ENCODE measurements at places on chromosomes 12 and 14.

- no peak for DNase-seq
Observed at GRCh38 chr14:36503771-36504741, 16.0 kb downstream of the NKX2-1 start.

GRCh38 chr12:116002890-116003536 is 274.5 kb downstream of the MED13L start:
- peak; percentile 12 for DNase-seq

- no peak for DNase-seq
Observed at GRCh38 chr12:4169531-4169930, 104.0 kb upstream of the CCND2 start.

DNA sequence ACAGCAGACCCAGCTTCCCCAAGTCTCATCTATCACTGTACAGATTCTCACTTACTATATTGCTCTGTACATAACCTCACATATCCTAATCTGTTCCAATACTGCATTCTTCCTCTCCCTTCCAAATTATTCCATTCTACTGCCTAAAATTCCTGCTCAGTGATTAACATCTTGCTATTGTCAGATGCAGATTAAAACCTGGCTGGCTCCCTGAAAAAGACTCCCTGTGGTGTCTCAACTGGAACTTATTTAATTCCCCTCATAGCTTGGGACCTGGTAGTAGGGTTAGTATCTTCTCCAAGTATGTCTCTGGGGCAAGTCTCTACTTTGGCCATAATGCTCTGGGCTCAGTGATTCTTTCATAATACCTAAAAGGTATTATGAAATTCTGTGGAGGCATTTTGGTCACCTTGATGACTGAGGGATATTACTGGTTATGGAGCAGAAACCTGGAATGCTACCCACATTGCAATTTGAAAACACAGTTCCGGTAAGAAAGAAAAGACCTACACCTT is 55.8 kb downstream of the PAWR start:
- peak; percentile 59 for DNase-seq

GRCh38 chr12:89636052-89636775 is 72.4 kb downstream of the ATP2B1 start:
- DNase-seq: peak; percentile 25

GRCh38 chr12:64674367-64674922 is 64.2 kb downstream of the RASSF3 start:
- no peak for DNase-seq

DNA sequence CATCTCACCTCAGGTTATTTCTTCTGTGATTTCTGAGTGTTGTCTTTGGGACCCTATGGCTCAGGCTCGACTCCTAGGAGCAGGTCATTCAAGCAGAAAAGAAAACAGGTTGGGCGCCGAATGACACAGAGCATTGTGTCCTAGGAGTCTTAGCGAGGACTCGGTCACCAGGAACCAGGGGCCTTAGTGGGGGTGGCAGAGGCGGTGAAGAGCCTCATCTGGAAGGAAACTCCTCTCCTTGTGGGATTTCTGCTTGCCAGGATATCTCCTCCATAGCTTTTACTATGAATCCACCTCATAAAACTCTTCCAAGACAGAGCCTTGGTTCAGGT is 630 bp downstream of the PLEKHH1 start:
- no peak for DNase-seq

DNA sequence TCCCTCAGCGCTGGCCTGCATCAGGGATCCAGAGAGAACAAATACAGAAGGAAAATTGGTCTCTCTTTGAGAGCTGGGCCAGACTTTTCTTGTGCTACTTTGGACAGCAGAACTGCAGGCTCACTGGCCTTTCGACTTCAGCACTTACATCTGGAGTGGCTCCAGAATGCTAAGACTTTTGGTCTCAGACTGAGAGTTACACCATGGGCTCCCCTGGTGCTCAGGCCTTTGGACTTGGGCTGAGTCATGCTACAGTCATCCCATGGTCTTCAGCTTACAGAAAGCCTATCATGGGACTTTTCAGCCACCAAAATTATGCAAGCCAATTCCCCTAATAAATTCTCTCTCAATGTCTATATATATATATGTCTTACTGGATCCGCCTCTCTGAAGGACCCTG is 9.0 kb upstream of the CD163 start:
- DNase-seq: peak; percentile 85

DNA sequence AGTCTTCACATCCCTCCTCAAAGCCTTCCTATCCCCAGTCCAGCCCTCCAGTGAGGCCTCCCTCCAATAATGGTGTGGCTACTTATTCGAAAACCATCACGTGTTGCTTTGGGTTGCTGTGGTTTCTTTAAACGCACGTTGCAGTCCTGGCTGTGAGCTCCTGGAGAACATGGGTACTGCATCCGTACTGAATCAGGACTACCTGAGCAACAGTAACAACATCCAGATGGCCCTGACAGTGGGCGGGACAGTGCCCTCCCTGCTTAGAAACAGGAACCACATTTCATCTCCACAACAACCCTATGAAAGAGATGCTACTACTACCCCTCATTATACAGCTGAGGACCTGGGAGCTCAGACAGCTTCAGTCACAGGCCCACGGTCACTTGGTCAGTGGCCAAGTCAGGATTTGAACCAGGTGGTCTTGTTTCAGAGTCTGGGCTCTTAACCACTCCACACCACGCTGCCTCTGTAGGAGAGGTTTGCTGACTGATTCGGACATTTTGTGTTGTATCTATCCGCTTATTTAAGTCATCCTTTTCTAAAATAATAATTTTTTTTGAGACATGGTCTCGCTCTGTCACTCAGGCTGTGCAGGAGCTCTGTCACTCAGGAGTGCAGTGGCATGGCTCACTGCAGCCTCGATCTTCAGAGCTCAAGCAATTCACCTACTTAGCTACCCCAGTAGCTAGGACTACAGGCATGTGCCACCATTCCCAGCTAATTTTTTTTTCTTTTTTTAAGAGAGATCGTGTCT is 104.8 kb downstream of the DPF3 start:
- DNase-seq: no peak

DNA sequence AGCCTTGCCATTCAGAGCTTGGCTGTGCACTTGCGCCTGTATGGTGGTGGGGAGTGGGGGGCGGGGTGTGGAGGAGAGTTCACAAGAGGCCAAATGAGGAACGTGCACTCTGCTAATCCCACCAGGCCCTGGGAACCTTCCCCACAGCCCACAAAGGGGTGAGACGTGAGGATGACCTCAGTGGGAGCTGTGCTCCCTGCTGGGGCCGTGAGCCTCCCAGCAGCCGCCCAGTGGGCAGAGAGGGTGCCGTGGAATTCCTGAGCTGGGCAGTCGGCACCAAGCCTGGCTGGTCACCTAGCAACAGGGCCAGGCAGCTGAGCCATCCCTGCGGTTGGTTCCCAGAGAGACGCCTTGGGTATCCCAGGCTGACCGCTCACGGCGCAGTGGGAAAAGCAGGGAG is 53.7 kb downstream of the CCNK start:
- no peak for DNase-seq

- DNase-seq: no peak
Observed at GRCh38 chr12:69844416-69844815, 19.4 kb downstream of the MYRFL start.

DNA sequence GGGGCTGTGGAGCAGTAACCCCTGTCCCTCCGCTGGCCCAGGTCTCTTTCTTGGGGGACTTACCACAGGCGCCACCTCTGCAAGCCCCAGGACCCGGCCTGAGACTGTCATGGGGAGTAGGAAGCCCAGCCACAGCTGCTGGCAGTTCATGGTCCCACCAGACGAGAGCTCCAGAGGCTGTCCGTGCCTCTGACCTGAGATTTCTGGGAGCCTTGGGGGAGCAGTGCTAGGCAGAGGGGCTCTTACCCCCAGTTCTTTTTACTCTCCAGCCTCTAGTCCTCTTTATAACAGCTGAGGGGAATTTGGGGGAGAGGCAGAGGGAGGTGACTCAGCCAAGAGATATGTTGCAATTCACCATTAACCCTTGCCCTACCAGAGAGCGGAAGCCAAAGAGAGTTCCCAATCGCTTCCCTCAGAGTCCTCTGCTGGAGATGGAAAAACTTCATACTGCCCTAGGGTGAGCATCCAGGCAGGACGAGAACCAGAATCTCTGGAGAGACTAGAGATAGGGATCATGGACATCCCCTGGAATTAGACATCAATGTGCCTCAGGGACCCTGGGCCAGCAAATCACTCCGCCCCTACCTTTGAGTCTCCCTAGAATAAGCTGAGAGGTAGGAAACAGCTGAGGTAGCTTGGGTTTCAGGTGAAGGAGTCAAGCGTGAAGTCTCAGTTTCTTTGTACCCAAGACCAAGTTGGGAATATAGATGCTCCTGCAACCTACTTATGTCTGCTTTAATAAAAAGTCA is at the start of gene MMP19:
TSS of gene MMP19 (minus strand) at position 256 of the 749 bp plus-strand sequence. CDS start at position 150, 106 bp downstream.
- peak; percentile 78 for DNase-seq

GRCh38 chr14:69676723-69677122 is 65.3 kb downstream of the SUSD6 start:
- DNase-seq: no peak
